ENCODE measurements at places on chromosomes 13 and 19. TPM values are rescaled to one million over a fixed set of nuclear protein-coding genes. Genes with fewer than 3 reads are reported as not detected.

The ZNF737 gene
- total RNA-seq: 7.8 TPM

The NKPD1 gene
- total RNA-seq: 0.13 TPM

The INSL3 gene
- not detected for total RNA-seq

The IFNL1 gene
- total RNA-seq: not detected

The GRIN2D gene
- 0.13 TPM for total RNA-seq

The MIA gene
- total RNA-seq: not detected

The PEG3 gene
- 0.89 TPM for total RNA-seq

The ZNF581 gene
- 20.0 TPM for total RNA-seq

The PDX1 gene
- not detected for total RNA-seq

The NLRP4 gene
- not detected for total RNA-seq

The LMTK3 gene
- under 0.01 TPM for total RNA-seq

The SHC2 gene
- total RNA-seq: 7.6 TPM
